ENCODE measurements at places on chromosomes 16 and 17.

- no peak for DNase-seq
Measured at GRCh38 chr16:54055864-54056263, 230.7 kb downstream of the IRX3 start.

GRCh38 chr17:74351552-74352210 lies 10.0 kb downstream of the BTBD17 start:
- DNase-seq = peak; percentile 85

DNA sequence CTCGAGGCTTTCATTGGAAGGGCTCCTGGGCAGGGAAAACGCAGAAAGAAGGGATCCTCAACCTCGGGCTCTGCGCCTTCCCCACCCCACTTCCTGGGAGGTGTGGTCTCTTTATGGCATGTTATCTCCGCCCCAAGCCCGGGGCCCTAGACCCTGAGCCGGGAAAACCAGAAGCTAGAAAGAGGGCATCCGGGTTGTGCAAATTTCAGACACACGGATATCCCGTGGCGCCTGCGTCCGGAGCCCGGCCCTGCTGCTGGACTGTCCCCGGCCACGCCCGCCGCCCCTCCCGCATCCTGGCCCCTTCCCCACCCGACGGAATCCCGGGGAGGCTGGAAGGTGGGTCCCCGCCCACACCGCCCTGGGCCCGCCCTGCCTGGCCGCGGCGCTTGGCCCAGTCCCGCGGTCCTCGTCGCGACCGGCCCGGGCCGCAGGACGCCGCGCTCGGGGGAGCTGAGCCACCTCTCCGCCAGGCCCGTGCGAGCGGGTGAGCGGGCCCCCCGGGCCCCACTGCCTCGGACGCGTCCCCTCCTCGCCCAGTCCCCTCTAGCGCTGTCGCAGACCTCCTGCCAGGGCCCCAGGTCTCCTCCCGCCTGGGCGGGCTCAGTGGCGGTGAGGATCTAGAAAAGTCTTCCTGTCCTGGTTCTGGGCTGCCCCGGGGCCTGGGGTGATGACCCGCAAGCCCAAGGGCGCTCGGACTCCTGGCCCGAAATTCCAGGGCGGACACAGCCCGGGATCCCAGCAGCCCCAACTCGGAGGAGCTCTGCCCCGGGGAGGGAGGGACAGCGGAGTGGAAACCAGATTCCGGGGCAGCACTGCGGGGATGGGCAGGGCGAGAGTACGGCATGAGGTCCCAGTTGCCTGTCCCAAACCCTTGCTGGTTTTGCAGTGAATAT lies at the start of gene SLC16A5:
SLC16A5 (plus strand) TSS at position 397 of the 896 bp plus-strand sequence. CDS start 5,683 bp downstream, outside the sequence.
- DNase-seq = no peak

GRCh38 chr17:71572343-71572742 lies 548.5 kb upstream of the SOX9 start:
- DNase-seq = no peak

DNA sequence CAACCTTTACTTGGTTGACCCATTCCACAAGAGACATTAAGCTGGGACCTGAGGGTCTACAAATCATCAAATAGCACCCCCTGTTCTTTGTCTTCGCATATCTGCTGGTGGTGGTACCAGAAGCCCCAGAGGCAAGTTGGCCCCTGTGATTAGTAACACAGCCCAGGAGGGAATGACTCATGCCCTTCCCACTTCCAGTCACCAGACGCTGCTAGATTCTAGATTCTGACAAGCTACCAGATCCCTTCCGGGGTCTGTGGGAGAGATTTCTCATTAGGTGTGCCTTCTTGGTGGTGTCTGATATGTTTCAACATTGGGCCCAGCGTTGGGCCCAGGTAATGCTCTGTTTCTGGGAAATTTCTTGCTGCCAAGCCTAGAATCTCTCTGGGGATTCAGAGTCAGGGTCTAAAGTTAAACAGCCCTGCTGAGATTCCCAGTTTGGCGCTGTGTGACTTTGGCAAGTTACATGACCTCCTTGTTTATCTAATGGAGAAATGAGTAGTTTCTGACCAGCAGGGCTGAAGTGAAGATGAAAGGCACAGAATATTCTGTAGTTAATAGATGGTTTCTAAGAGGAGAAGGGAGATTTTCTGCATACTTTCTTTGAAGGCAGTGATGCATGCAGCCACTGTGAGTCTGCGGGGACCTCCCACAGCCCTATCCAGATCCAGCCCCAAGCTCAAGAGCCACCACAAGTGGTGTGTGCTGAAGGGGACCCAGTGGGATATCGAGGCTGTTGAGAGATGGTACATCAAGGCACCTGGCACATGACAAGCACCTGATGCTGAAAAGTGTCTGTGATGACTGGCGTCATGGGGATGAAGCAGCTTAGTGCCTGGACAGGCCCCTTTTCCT lies 3.9 kb downstream of the TRPV2 start:
- peak; percentile 78 for DNase-seq

GRCh38 chr16:57144027-57144426 lies 41.8 kb downstream of the PSME3IP1 start:
- DNase-seq = no peak

DNA sequence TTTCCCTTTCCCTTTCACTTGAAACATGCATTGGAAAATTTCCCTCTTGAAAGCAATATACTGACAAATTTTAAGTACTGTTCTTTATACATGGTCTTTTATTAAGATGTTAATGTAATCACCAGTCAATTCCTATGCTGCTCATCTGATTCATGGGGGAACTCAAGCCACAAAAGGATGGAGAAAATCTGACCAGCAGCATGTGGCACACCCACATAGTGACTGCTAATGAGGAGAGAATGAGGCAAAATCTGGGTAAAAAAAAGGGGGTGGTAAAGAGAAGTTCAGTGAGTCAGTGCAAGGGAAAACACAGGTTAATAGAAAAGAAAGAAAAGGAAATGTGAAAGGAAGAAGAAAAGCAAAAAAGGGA lies 11.3 kb downstream of the RFFL start:
- DNase-seq = no peak
